ENCODE measurements at places on chromosomes 7 and 10.

DNA sequence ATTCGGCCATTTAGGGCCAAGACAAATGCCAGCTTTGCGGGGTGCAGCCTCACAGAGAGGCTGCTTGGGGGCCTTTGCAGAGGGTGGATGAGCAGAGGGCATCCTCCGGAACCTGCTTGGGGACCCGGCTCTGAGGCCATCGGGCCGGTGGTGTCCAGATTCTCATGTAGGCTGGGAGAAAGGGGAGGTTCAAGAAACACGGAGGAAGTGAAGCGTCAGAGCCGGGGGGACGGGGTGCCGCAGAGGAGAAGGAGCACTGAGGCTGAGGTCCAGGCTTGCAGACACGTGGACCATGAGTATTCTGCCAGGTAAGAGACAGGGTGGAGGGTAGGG, 150.7 kb upstream of the SHH start:
- DNase-seq: no peak

- DNase-seq: no peak
These were observed 258.7 kb downstream of the SORCS3 start for GRCh38 chr10:104899779-104900178.

GRCh38 chr7:153939177-153939576, 113.0 kb upstream of the DPP6 start:
- DNase-seq: no peak

DNA sequence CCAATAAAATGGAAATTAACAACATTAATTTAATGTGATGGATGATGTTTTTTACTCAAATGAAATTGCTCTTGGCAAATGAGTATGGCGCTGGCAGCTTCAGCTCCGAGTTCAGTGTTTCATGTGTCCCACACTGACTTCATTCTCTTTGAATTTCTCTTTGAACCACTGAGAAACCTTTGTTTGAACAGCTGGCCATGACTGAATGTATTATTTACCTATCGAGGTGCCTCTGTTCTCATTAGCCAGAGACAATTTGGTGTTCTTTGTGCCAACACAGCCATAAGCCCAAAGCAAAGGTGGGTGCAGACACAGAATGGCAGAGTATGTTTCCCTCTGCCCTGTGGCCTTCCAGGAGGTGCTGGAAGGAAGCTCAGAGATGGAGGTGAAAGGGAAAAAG, 42.1 kb downstream of the TMEM178B start:
- no peak for DNase-seq

- no peak for DNase-seq
These were observed 4.6 kb downstream of the HABP2 start for GRCh38 chr10:113557424-113557862.

DNA sequence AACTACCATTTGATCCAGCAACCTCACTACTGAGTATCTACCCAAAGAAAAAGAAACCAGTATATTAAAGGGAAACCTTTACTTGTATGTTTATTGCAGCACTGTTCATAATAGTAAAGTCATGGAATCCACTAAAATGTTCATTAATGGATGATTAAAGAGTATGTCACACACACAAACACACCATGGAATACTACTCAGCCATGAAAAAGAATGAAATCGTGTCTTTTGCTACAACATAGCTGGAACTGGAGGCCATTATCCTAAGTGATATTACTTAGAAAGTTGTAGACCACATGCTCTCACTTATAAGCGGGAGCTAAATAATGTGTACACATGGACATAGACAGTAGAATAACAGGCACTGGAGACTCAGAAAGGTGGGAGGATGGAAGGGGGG, 203.0 kb upstream of the SLC26A5 start:
- no peak for DNase-seq

DNA sequence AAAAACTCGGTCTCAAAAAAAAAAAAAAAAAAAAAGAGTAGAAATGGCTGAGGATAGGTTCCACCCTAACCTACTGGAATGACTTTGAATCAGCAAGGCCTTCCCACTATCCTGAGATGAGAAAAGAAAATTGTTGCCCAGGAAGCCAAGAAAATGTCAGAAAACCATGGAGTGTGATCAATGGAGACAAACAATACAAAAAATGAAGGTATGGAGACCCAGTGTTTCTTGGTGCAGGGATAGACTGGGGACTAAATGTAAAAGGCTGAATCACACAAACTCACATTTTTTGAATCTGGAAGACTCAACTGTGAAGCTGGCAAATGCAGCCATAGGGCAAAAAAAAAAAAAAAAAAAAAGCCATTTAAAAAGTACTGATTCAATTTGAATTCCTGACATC, 364.3 kb upstream of the ANKRD30A start:
- no peak for DNase-seq

DNA sequence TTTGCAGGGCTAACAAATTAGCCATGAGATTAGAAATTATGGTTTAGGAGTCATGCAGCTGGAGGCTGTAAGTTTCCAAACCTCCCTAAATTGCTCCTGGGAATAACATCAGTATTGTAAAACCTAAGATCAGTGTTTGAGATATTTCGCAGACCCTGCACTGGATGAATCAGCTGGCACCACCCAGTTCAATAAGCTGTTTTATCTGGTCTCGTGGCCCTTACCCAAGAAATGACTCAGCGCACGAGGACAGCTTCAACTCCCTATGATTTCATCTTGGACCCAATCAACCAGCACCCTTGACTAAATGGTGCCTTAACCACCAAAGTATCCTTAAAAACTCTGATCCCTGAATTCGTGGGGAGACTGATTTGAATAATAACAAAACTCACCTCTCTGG, 482.0 kb upstream of the PCDH15 start:
- DNase-seq: no peak

- no peak for DNase-seq
These were observed 85.4 kb upstream of the AFAP1L2 start for GRCh38 chr10:114489521-114490310.

- DNase-seq: peak; percentile 52
These were observed 694 bp downstream of the COL1A2 start for GRCh38 chr7:94395141-94396036.

GRCh38 chr10:28807760-28808613, 130.7 kb downstream of the BAMBI start:
- DNase-seq: no peak

DNA sequence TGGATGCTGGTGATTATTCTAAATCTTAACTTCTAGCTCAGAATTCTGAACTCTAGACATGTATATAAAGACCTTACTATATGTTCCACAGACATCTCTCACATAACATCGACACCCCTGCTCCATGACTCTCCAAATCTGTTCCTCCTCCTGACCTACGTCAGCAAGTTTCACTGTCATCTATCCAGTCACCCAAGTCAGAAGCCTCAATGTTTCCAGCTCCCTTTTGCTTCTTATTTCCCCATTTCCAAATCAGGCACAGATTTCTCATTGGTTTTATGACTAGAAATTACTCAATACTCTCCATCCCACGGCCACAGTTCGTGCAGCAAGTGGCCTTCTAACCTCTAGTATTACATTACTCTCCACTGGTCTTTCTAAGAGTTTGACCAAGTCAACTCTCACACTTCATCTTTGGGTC, 28.5 kb downstream of the EPC1 start:
- DNase-seq: peak; percentile 8

DNA sequence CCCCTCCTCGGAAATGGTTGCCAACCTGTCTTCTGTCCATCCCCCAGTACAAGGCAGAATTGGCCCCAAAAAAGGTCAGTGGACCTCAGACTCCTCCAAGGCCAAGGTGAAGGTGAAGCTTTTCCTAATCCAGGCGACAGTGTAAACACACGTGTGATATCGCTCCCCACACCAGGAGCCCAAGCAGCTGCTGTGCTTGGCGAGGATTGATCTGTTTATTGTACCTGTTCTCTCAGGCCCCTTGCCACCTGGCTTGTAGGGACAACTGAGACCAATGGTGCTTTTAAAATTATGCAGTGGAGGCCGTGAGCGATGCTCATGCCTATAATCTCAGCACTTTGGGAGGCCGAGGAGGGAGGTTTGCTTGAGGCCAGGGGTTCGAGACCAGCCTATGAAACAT, 66.1 kb upstream of the GTF2IRD1 start:
- no peak for DNase-seq

GRCh38 chr10:14673189-14673861, 101.4 kb downstream of the FAM107B start:
- DNase-seq: no peak

GRCh38 chr10:43002596-43002995, 74.3 kb upstream of the RET start:
- no peak for DNase-seq

GRCh38 chr10:127467811-127468210, 81.3 kb upstream of the NPS start:
- no peak for DNase-seq

GRCh38 chr10:83713423-83713822, 425.9 kb upstream of the GHITM start:
- DNase-seq: no peak

GRCh38 chr7:73556208-73557107, 1.0 kb downstream of the BCL7B start:
- no peak for DNase-seq

GRCh38 chr7:1590476-1590875, 20.6 kb upstream of the PSMG3 start:
- no peak for DNase-seq

GRCh38 chr7:36667007-36667745, 57.1 kb downstream of the AOAH start:
- no peak for DNase-seq

- DNase-seq: no peak
These were observed 12.2 kb downstream of the LANCL2 start for GRCh38 chr7:55377162-55377817.

GRCh38 chr7:67423065-67423464, 426.4 kb downstream of the TYW1 start:
- DNase-seq: no peak

DNA sequence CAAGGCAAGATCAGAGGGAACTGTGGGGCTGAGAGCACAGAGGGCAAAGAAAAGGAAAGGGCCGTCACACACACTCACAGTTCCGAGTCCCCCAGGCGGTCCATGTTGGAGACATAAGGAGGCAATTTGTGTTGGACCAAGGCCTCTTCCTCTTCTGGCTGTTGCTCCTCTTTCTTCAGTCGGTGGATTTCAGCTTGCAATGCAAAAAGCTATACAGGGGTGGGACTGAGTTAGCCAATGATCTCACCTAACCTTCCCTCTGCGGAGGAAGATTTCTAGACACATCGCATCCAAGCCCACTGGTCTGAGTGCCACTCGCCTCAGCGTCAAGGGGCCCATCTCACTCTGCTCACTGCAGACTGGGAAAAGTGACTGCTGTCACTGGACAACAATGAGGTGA, 5.5 kb downstream of the WDR91 start:
- DNase-seq: no peak

- DNase-seq: no peak
These were observed 16.4 kb downstream of the FAM241B start for GRCh38 chr10:69646185-69647060.

DNA sequence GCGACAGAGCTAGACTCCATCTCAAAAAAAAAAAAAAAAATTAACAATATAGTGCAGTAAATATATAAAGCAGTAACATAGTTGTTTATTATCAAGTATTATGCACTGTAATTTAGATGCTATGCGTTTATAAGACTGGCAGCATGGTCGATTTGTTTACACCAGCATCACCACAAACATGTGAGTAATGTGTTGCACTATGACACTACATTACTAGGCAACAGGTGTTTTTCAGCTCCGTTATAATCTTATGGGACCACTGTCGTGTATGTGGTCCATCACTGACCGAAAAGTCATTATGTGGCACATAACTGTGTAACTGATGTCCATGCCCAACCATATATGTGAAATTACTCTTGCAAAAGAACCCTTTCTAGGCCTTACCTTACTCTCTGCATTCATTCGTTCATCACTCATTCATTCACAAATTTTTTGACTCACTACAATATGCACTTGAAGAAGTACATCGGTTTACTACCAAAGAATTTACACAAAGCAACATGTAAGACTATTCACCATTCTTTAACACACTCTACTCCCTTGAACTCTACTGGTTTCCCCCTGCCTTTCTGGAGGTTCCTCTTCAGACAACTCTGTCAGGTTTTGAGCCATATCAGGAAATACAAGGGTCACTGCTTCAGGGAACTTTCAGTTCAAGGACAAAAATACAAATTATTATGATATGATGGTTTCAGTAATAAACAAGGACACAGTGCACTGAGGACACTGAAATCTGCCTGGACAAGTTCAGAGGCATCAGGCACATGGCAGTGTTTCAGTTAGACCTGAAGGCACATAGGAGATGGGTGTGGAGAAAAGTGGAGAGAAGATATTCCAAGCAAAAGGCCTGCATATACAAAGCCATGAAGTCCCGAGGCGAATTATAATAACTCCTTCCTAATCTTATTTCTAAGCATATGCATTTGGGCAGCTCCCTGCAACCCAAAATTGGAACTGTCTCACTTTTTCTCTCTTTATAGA, 17.4 kb downstream of the ITGB1 start:
- DNase-seq: no peak

GRCh38 chr7:36563706-36564327, 160.5 kb downstream of the AOAH start:
- DNase-seq: no peak

DNA sequence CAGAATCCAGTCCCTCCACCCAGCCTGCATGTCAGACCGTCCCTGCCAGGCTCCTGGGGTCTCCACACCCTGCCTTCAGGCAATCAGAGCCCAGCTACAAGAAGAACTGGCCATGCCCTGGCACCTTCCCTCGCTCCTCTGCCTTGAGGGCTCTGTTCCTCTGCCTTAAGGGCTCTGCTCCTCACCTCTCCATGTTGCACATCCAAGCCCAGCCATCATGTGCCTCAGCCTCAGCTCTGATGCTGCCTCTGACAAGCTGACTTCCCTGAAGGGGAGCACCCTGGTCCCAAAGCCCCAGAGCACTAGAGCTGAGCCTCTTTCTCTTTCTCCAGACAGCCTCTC, 50.3 kb upstream of the ANTXRL start:
- no peak for DNase-seq

DNA sequence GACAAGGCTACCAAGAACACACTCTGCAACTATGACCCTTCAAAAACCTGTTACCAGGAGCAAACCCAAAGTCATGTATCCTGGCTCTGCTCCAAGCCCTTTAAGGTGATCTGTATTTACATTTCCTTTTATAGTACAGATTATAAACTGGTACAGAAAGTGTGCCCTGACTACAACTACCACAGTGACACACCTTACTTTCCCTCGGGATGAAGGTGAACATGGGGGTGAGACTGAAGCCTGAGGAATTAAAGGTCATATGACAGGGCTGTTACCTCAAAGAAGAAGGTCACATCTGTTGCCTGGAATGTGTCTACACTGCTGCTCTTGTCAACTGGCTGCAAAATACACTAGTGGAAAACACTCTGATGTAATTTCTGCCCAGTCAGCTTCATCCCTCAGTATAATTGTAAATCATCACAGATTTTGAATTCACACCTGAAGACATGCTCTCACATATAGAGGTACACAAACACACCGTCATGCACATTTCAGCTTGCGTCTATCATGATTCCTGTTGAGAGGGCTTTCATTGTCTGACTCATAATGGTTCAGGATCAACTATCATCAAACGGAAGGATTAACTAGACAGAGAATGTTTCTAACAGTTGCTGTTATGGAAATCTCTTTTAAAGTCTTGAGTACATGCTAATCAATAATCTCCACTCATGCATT, 318.3 kb downstream of the NXPH1 start:
- DNase-seq: no peak

All from KG1 (cell line).